ENCODE measurements at places on chromosomes 1 and 21.

DNA sequence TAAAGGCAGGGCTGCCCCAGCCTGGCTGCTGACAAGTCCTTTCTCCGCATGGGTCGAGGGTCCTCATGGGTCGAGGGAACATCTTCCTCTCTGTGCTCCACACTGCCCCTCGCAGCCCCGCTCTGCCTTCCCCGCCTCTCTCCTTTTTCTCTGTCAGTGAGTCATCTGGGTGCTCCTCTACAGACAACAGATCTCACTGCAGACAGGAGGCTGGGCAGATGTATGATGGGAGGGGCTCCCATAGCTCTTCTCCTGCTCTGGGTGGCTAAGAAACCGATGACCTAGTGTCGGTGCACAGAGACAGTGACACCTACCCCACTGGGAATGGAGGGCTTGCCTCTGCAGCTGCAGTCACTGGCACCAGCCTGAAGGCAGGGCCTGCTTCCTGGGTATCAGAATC lies 5.5 kb downstream of the KCNA10 start:
- DNase-seq = peak; percentile 17

DNA sequence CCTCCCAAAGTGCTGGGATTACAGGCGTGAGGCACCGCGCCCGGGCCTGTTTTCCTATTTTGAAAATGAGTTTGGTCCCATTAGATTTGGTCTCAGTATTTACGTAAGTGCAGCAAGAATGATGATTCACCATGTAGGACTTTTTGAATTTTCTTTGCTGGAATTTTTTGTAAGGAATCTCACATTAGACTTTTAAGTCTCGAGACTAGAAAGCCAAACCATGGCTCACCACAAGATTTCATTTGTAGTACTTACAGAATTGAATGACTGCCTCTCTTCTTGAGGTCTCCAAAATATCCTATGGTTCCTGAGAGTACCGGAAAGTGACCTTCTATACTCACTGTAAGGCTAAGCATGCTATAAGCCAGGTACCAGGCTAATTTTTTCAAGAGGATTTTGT lies 325 bp downstream of the OR14A2 start:
- peak; percentile 55 for DNase-seq

DNA sequence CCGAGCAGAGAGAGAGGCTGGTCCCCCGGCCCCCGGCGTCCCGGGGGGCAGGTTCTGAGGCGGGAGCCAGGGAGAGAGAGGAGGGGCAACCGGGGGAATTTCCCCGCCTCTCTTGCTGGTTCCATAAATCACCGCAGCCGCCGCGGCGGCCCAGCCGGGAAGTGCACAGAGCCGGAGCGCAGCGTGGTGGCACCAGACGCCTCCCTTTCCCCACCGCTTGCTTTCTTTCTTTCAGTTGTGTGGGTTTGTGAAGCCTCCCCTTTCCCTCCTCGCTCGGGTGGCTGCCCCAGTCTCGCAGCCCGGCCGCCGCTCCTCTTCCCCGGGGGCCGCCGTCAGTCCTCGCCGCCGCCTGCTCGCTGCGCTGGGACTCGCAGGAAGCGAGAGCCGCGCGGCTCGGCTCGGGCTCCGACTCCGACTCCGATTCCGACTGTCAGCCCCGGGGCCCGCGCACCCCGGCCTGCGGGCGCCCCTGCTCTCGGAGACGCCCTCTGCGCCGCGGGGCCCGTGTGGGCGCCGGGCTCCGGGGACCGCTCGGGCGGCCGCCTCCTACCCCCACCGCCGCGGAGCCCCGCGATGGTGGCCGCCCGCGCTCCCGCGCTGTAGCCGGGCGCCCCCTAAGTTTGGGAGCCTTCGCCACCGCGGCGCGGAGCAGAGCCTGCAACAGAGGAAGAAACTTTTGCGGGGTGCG lies at the start of gene CACHD1:
Gene CACHD1, plus strand, starts transcription at position 153 of the 688 bp plus-strand sequence. CDS start 616 bp downstream, outside the sequence.
- peak; percentile 68 for DNase-seq

DNA sequence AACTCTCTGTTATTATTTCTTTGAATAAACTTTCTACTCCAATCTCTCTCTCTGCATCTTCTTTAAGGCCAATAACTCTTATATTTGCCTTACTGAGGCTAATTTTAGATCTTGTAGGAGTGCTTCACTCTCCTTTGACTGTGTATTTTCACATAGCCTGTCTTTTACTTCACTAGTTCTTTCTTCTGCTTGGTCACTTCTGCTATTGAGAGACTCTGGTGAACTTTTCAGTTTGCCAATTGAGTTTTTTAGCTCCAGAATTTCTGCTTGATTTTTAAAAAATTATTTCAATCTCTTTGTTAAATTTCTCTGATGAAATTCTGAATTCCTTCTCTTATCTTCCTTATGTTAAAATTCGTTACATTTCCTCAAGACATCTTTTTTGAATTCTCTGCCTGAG lies 18.2 kb downstream of the GPR88 start:
- DNase-seq = no peak

GRCh38 chr21:27802816-27803475 lies 836.1 kb upstream of the ADAMTS5 start:
- peak; percentile 23 for DNase-seq

- DNase-seq = no peak
These were observed 137.4 kb upstream of the GRIK3 start for GRCh38 chr1:37171691-37172090.
